Activated CD4-positive, alpha-beta T cell treated with anti-CD3 and anti-CD28 coated beads for 24 hours (primary cell): ENCODE measurements at places on chromosomes 3 and 15.

DNA sequence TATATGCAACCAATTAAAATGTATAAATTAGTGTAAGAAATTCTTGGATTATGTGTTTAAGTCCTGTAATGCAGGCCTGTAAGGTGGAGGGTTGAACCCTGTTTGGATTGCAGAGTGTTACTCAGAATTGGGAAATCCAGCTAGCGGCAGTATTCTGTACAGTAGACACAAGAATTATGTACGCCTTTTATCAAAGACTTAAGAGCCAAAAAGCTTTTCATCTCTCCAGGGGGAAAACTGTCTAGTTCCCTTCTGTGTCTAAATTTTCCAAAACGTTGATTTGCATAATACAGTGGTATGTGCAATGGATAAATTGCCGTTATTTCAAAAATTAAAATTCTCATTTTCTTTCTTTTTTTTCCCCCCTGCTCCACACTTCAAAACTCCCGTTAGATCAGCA, 65.4 kb upstream of the ACAD9 start:
- DNase-seq = no peak

DNA sequence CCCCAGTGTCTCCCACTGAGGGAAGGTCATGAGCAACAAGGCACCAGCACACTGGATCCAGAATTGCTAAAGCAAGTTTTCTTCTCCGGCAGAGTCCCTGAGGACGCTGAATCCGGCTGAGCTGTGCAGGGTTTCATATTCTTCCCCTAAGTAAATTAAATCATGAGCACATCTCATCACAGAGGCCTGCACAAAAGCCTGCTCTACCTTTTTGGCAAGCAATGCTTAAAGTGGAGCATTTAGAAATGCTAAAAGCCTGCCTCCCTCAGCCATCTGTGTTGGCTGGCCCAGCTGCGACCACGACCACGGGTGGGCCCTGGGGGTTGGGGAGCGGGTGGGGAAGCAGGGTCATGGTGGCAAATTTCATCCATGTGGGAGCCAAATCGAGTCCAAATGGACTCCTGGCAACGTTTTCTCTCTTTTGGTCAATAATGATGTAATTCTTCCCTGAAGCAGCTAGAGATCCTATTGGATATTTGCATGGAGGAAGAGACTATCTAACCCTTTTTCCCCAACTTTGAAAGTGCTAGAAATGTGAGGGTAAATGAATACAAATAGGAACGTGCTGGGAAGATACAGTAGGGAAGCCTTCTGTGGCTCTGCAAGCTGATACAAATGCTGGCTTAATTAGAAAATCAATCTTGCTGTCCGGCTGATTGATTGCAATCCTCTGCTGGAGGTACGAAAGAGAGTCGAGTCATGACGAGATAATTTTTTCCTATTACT, 532.8 kb upstream of the TBL1XR1 start:
- no peak for DNase-seq

- DNase-seq = no peak
Observed at GRCh38 chr3:187841560-187841959, 96.3 kb upstream of the BCL6 start.

DNA sequence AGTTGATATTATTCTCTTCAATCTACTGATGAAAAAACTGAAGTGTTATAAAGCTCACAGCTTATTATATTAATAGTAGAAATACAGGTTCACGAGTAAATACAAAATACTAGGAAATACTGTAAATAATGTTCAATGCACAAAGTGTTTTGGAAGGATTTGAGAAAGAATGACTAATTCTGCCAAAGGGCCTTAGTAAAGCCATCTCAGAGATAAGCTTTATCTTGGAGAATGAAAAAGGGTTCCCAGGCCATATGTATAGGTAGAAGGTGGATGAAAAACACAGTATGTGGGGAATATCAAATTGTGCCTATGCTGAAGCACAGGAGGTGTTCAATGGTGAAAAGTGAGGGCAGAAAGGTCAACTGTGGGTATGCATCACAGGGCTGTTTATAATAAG, 123.5 kb downstream of the CMSS1 start:
- no peak for DNase-seq

DNA sequence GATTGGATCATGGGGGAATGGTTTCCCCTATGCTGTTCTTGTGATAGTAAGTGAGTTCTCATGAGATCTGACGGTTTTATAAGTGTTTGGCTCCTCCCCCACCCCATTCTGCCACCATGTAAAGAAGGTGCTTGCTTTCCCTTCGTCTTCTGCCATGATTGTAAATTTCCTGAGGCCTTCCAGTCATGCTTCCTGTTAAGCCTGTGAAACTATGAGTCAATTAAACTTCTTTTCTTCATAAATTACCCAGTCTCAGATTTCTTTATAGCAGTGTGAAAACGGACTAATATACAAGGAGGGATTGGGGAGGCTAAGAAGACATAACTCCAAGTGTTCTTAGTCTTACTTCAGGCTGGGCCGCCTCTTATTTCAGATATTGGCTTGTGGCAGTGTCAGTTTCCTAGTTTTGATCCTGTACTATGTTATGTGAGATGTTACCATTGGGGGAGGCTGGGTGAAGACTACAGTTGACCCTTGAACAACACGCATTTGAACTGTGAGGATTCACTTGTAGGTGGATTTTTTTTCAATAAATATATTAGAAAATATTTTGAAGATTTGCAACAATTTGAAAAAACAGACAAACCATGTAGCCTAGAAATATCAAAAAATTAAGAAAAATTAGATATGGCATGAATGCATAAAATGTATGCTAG, 44.9 kb downstream of the NMD3 start:
- no peak for DNase-seq

GRCh38 chr15:85614059-85614458, 180.7 kb downstream of the KLHL25 start:
- DNase-seq = no peak
